ENCODE measurements at places on chromosomes 6 and 20.

GRCh38 chr20:58293453-58293852, 16.1 kb upstream of the RAB22A start:
- no peak overlapping the region for H3K27ac ChIP-seq
- H3K36me3 ChIP-seq, result peaks cover 10% of the 10 kb centered on the region
- peaks cover 18% of the 10 kb centered on the region for H3K4me1 ChIP-seq
- DNase-seq, result no peak
- H3K4me3 ChIP-seq, result no peak overlapping the region
- no peaks in the 10 kb centered on the region for H3K27me3 ChIP-seq

DNA sequence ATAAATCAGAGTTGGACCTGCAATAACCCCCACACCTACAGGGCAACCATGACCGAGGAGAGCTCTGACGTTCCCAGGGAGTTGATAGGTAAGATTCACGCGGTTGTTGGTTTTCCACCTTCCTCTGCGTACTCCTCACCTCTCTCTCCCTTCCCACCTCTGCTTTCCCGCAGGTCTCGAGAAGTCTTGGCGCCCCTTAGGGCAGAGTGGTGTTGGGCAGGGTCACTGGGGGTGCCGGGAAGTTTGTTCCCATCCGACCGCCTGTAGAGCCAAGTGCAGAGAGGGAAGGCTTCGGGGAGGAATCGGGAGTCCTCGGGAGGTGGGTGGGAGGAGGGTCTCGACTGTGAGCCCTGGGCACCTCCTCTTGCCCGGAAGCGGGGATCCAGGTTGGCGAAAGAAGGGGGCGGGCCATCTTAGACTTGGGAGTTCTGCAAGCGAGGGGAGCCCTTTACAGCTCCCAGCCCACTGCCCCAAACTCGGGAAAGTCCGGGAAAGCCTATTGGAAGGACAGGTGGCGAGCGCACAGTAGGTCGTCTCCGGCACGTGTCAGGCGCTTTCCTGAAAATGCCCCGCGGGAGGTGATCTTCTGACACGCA, 672 bp downstream of the CARMIL1 start:
- H3K4me1 ChIP-seq, result peaks cover 22% of the 10 kb centered on the region
- H3K27ac ChIP-seq, result peak overlapping the region; percentile 92
- no peak for DNase-seq
- H3K27me3 ChIP-seq, result no peaks in the 10 kb centered on the region
- H3K4me3 ChIP-seq, result peak overlapping the region; percentile 95

DNA sequence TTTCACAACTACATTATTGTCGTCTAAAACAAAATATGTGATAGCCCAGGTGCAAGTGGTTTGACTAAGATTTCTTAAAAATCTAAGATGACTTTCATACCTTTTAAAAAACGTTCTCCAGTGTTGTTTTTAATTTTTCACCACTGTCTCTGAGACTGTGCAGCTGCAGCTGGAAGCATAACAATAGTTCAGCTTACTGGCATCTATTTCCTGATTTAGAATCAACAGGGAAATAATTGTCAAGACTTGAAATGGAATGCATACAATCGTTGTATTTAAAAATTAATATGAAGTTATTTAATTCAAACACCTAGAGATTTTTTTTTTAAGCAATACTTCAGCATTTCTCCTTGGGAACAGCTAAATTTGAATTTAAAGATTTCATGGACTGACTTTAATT, 982.0 kb upstream of the EPHA7 start:
- no peaks in the 10 kb centered on the region for H3K4me1 ChIP-seq
- no peak for DNase-seq
- no peaks in the 10 kb centered on the region for H3K36me3 ChIP-seq
- H3K4me3 ChIP-seq, result no peak overlapping the region
- H3K27ac ChIP-seq, result no peak overlapping the region

DNA sequence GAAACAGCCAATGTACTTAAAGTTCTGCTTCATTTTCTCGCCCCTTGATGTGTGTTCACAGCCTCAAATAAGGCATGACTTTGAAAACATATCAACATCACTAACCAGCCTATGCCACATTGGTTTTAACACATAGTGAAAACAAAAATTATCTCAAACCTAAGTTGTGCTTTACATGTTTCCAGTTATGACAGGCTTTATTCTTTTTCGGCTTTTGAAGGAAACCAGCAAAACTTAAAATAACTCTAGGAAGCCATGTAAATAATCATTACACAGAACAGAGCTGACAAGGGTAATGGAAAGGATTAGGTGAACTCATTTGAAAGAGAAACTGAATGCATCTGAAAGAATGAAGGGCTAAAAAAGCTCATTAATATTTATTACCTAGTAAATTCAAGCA, 42.1 kb downstream of the BMP5 start:
- H3K27ac ChIP-seq, result no peak overlapping the region
- peaks cover 11% of the 10 kb centered on the region for H3K27me3 ChIP-seq

DNA sequence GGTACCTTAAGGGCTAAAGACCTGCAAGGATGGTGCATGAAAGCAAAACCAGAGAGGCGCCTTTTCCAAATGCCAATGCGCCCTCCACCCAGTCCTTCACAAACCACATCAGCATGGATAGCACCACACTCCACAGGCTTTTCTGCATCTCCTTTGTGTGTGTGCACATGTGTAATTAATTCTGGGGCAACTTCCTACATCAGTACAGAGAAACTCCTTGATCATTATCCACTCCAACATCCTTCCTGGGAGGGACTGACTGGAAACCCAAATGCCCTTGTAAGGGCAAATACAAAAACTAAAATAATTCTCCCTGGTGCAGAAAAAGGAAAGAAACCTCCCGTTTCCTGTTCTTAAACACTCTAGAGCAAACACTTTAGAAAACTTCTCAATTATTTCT, 10.8 kb downstream of the SLC52A3 start:
- H3K4me1 ChIP-seq, result peaks cover 5% of the 10 kb centered on the region
- peaks cover 33% of the 10 kb centered on the region for H3K27me3 ChIP-seq
- no peak overlapping the region for H3K27ac ChIP-seq
- H3K4me3 ChIP-seq, result no peak overlapping the region

- H3K36me3 ChIP-seq, result peaks cover 9% of the 10 kb centered on the region
- no peak for DNase-seq
- no peak overlapping the region for H3K4me3 ChIP-seq
- H3K27ac ChIP-seq, result no peak overlapping the region
- H3K27me3 ChIP-seq, result peaks cover 3% of the 10 kb centered on the region
Observed at GRCh38 chr20:17889226-17889625, 79.4 kb downstream of the SNX5 start.
